ENCODE measurements at places on chromosomes 5 and 9.

DNA sequence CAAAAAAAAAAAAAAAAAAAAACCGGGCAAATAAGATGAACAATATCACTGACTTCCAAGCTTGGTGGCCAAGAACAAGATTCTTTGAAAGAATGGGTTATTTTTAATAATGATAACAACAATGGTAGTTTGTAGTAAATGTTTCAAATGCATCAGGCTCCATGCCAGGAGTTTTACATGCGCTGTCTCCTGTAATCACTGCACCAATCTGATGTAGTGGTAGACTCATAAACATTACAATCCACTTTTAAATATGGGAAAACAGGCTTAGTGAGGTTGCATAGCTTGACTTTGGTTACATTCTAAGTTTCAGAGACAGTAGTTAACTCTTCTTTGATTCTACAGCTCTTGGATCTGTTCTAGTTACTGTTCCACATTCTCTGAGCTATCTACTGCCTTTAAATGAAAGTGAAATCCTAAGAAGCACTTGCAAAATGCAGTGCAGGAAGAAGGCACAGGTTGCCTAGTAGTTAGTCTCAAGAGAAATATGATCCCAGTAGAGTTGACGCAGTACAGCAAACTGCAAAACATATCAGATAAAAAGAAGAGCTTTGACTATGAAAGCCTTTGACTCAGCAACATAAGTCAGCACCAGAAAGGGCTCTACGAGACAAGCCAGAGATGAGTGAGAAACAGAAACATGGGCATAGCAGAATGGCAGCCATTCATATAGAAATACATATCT lies 62.1 kb downstream of the PDE4D start:
- DNase-seq: no peak

DNA sequence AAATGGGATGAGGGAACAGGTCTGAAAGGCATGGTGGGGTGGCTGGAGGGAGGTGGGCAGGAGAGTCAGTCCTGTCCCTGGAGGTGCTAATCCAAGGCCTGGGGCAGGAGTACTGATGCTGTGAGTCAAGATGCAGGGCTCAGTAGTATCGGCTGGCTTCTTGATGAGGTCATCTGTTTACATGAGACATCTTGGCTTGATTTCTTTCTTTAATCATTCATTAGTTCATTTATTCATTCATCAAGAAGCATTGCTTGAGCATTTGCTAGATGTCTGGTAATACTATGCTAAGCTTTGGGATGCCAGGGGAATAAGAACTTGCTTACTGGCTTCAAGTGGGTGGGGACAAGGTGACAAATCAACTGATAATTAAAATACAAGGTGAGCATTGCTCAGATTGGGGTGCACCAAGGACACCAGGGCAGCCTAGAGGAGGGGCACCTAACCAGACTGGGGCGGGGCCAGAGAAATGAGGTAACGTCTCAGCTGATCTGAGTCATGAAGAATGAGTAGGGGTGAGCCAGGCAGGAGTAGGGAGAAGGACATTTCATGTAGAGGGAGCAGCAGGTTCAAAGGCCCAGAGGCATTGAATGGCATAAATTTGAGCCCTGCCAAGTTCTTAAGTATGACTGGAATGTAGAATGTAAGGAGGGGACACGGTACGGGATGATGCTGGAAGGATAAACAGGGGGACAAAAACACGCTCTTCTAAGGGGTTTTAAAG lies 88.8 kb downstream of the EGFLAM start:
- no peak for DNase-seq

DNA sequence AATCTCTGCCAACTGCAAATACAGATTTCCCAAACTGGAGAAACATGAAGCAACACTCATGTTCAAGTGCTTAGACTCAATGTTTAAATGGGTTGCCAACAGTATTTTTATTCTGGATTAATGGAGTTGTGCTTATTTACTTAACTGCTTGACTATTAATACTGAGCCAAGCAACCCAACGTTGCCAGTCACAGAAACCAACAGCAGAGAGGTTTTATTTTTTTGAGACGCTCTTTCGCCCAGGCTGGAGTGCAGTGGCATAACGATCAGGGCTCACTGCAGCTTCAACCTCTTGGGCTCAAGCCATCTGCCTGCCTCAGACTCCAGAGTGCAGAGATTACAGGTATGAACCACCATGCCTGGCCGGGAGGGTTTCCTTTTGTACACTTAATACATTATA lies 8.5 kb upstream of the TMEM268 start:
- DNase-seq: no peak

DNA sequence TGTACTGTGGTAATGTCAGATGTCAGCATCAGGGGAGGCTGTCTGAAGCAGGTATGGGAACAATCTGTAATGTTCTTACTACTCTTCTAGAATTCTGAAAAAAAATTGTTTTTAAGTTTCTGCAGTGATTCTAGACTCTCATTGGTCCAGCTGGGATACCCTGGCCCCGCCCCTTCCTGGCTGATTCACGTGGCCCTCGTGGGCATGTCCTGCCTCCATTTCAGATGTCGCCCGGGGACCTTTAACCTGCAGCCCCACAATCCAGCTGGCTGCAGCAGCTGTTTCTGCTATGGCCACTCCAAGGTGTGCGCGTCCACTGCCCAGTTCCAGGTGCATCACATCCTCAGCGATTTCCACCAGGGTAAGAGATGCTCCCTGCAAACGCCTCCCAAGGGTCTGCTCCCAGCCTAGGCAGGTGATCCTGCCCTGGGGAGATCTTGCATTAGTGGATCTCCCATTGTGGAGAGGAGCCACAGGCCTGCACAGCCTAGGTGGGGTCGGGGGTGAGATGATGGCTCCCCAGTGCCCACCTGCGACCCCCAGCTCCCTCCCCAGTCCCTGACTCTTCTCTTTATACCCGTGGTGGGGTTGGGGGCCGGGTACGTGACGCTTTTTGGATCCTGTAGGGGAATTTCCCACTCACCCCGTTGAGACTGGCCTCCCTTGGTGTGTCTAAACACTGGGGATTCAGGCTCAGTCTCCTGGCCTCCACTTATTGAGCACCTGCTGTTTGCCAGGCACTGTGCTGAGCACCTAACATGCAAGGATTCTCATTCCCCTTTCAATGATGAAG lies 36.5 kb downstream of the LAMC3 start:
- no peak for DNase-seq

- no peak for DNase-seq
These were observed 52.8 kb upstream of the LRRTM2 start for GRCh38 chr5:138927979-138928378.

GRCh38 chr5:76737846-76738245 lies 21.9 kb downstream of the F2R start:
- DNase-seq: no peak

DNA sequence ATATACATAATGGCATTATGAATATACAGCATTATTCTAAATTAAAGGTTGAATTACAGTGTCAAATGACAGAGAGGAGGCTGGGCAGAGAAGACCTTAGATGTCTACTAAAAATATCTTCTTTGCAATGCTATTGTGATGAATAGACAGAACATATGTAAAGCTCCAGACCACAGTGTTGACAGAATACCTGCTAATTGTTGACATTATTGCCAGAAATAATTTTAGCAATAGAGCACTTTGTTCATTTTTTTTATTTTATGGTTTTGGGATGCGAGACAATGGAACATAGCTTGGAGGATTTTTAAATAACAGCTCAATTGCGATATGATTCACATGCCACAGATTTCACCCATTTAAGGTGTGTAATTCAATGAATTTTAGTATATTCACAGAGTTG lies 508.8 kb downstream of the PSAT1 start:
- DNase-seq: no peak
